Articular chondrocyte of knee joint (primary cell): ENCODE measurements at places on chromosomes 6 and 20. TPM values are rescaled to one million over a fixed set of nuclear protein-coding genes. Genes with fewer than 3 reads are reported as not detected.

SLC24A3 gene
- total RNA-seq = 0.26 and 2.3 TPM in 2 replicates

SEL1L2 gene
- total RNA-seq = not detected in 2 replicates

DDX43 gene
- total RNA-seq = 2.8 and 4.6 TPM in 2 replicates

ERVFRD-1 gene
- total RNA-seq = not detected in 2 replicates

HM13 gene
- 110 and 124 TPM in 2 replicates for total RNA-seq

KCNK15 gene
- total RNA-seq = 6.8 and 28.2 TPM in 2 replicates
